Kidney epithelial cell (primary cell): ENCODE measurements at places on chromosomes 3 and 15.
A peak's percentile ranks its signal among the peaks of the same experiment; 100 is the strongest.

- no peak for DNase-seq
Measured at GRCh38 chr15:63872759-63873510, 39.2 kb upstream of the HERC1 start.

DNA sequence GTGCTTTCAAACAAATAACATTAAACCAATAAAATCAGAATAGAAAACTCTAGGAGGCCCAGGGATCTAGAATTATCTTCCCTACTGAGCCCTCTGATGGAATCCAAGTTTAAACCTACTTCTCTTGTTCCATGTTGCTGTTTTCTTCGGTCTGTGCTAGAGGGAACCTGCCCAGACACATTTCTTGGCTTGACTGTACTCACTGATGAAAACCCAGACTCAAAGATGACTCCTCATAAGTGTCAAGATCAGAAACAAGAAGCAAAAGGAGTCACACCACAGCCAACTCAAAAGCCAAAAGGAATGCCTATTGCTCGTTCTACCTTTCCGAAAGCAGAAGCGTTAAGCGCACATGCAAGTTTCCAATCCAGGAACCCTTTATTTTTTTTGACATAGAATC, 31.6 kb downstream of the SCAP start:
- DNase-seq, result no peak

- no peak for DNase-seq
Measured at GRCh38 chr15:87155771-87156170, 1076.1 kb downstream of the AGBL1 start.

GRCh38 chr3:157515398-157515797, 12.2 kb upstream of the VEPH1 start:
- no peak for DNase-seq

DNA sequence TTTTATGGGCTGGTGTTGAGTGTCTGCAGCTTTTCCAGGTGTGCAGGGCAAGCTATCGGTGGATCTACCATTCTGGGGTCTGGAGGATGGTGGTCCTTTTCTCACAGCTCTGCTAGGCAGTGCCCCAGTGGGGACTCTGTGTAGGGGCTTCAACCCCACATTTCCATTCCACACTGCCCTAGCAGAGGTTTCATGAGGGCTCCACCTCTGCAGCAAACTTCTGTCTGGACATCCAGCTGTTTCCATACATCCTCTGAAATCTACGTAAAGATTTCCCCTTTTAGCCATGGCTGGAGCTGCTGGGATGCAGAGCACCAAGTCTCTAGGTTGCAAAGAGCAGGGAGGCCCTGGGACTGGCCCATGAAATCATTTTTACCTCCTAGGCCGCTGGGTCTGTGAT, 11.6 kb downstream of the RFX7 start:
- no peak for DNase-seq

DNA sequence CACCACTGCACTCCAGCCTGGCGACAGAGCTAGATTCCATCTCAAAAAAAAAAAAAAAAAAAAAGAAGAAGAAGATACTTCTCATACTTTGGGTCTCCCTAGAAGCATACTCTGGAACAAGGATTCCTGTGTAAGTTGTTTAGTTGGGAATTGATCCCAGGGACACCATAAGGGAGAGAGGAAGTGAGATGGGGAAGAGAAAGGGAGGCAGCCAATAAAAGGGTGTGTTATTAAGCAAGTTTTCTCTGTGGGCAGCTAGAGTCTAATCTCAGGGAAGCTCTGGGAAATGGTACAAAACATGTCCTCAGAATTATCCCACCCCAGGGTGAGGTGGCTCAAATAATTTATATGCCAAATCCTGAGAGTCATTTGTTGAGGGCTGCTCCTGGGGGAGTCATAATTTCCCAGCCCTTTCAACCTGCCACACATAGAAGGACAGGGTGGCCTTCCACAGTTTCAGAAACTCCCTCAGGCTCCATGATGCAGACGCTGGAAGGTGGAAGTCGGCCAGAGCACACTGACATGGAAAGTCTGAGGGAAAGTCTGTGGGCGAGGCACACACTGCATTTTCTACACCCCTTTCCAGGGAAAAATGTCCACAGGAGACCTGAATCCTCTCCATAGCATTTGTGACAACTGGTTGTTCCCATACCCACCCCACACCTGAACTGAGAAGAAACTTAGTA, 86.4 kb upstream of the SLC4A7 start:
- no peak for DNase-seq

- DNase-seq, result no peak
Measured at GRCh38 chr3:176514297-176514696, 683.0 kb downstream of the TBL1XR1 start.

DNA sequence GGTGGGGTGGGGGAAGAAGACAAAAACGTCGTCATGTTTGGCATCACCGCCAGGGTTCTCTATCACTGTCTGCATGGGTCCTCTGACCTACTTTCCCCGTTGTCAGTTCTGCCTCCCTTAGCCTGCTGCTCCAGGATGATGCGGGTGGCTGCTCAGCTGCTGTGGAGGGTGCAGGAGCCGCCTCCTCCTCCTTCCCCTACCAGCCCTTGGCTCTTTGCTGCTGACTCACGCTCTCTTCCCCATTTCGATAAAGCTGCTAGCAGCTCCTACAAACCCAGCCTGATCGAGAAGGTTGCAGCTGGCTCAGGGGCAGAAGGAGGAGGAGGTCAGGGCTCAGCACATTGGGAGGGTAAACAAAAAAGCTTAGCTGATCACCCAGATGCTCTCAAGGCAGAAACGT, 49.5 kb upstream of the SEC13 start:
- peak; percentile 61 for DNase-seq

DNA sequence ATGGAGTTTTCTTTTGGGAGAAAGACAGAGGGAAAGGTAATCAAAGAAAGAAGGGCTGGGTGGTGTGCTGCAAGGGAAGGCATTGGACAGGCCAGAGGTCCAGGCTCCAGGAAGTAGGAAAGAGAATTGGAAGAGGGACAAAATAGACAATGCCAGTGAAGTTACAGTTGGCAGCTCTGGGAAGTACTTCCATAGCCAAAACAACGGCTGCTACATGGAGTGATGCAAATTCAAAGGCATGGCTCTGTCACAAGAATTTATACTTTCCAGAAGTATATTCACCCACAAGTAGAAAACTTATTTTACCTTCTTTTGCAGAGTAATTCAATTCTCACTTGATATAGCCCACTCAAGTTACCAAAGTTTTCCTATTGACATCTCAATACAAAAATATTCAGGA, 191.5 kb downstream of the TNIK start:
- DNase-seq, result no peak

- DNase-seq, result no peak
Measured at GRCh38 chr15:82080774-82081173, 35.0 kb upstream of the MEX3B start.

DNA sequence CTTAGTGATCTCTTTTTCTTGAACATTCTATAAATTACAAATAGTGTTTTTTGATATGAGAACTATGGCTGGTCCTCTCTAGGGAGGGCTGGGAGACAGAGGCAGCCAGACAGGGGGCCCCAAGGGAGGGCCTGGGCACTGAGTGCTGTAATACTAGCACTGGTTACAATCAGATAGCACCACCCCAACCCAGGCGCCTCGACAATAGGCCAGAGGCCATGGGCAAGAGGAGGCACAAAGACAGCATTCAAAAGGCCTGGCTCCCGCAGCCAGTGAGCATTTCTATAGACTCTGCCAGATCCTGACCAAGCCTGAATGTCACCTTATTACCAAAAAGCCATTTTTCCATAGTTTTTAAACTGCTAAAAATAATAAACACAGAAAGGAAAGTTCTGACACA, 158.5 kb downstream of the THRB start:
- DNase-seq, result no peak

- DNase-seq, result no peak
Measured at GRCh38 chr15:76056931-76057330, 2.9 kb upstream of the TMEM266 start.

DNA sequence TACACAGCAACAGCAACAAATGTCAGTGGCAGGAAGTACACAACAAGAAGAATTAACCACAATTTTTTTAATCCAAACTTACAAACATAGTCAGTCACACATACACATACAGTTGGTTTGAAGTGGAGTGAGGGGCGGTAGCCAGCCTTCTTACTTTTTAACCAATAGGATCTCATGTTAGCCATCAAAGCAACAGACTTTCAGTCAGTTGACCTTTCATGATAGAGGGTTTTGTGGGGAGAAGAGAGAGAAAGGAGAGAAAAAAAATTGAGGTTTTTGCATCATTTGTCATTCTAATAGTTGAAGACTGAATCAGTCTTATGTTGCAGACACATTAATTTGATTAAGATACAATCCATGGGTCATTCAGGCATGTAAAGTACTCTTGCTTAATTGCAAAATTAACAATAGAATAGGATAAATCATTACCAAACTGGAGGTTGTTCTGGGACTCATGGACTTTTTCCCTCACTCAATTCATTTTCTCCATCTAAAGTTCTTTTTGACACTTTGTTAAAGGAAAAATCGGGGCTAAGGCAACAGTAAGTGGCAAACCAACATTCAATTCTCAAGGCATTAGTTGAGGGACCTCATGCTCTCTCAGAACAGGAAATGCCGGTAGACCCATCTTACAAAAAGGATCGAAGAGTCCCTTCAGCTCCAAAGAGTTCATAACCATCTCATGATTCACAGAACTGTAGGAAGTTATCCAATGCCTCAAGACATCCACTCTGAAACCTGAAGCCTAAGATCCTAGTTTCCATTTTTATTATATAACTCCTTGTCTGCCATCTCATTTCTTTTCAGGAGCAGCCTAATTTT, 159.5 kb upstream of the LPP start:
- DNase-seq, result no peak

DNA sequence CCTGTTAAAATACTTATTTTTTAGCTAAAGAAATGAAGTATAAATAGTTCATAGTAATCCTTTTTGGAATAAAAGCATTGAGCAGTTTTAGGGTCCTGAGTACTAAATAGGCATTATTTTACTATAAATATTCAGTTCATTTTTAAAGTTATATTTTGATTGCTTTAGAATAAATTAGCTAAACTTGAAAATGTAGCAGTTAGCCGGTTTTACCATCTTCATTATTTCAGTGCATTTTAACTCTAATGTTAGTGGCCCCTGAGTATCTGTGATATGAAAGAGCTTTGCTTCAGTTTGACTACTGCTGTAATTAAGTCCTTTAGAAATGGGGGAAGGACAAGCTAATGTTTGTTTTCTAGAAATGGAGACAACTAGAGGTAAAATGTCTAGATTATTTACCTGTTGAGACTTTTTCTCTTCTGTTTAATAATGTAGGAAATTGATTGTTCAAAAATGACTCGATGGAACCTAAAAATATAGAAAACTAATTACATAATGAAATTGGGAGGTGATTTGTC, 3.6 kb downstream of the SMC4 start:
- DNase-seq, result no peak

GRCh38 chr3:127206611-127207516, 13.9 kb downstream of the PRR23E start:
- DNase-seq, result no peak

DNA sequence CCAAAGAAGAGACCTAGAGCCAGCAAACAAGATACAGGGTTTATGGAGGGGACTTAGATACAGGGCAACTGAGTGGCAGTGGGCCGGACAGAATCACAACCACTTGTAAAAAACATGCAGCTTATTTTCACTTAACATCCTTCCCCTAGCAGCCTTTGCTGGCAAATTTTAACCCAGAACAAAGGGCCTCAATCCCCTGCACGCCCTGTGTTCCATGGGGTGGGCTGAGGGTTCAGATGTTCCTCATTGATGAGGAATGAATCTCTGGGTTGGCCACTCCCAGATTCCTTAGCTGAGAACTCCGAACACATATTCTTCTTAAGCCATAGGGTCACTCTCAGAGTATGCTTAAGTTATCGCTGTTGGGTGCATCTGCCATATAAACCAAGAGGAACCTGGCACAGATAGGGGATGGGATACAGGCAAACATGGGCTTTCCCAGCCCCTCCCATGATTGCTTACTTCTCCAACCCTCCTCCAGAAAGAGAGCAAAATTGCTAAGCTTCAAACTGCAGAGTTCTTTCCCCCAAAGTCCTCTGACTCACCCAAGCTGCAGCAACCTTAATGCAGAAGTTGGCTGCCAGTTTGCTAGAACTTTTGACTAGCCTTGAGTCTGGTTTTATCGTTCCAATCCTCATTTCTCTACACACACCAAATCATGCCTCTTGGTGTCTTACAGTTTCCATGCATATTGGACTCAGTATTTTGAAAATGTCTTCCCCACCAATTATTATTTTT, 146.9 kb downstream of the CD47 start:
- DNase-seq, result no peak

DNA sequence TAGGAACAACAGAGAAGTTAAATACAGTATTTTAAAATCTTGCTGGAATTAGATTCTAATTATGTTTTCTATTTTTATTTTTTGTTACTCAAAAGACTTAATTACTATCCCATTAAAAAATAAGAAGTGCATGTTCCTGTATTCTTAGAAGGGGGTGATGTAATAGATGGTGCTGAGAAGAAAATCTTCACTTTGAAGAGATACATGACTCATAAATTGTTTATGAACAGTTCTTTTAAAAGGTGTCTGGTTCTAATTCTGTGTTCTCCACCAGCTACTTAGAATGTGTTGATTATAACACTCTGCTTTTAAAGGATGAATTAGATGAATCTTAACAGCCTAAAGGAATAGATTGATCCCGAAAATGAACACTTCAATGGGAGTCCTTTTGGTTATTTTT, 8.2 kb downstream of the RCN2 start:
- no peak for DNase-seq

GRCh38 chr3:157081626-157082210, 78.2 kb downstream of the CCNL1 start:
- DNase-seq, result peak; percentile 91

DNA sequence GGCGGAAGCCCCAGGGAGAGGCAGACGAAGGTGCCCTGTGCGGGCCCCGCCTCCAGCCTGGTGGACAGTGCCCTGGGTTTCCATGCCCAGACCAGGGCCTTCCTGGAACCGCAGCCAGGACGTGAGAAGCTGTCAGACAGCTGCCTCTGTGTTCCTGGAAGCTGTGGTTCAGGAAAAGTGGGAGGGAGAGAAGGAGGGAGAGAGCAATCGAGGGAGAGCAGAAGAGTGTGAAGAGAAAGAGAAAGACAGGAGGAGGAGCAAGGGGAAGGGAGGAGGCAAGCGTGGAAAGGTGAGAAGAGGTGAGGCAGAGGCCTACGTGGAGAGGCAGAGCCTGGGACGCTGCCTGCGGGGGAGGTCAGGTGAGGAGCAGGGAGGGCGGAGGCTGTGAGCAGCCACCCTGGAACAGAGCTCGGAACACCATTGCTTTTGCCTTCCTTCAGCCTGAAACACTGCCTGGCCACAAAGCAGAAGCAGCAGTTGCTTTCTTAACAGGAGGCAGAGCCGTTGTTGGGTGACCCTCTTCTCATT, 18.6 kb downstream of the ZDHHC19 start:
- no peak for DNase-seq

DNA sequence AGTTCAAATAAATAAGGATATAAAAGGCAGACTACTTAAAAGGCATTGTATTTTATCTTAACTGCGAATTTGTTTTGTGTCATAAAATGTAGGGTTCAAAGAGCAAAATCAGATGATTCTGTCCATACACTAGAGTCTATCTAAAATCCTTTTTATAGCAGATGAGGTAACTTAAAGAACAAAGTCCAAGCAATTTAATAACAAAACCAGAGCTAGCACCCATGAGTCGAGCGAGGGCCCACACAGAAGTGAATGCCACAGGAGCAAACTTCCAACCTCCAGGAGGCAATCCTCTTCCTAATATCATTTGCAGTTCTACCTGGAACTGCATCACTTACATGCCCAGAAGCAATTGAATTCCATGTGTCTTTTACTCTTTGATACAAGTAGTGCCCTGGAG, 35.4 kb upstream of the KBTBD8 start:
- no peak for DNase-seq
